ENCODE measurements at places on chromosomes 5 and 9. TPM values are rescaled to one million over a fixed set of nuclear protein-coding genes. Genes with fewer than 3 reads are reported as not detected.
A peak's percentile ranks its signal among the peaks of the same experiment; 100 is the strongest.

DNA sequence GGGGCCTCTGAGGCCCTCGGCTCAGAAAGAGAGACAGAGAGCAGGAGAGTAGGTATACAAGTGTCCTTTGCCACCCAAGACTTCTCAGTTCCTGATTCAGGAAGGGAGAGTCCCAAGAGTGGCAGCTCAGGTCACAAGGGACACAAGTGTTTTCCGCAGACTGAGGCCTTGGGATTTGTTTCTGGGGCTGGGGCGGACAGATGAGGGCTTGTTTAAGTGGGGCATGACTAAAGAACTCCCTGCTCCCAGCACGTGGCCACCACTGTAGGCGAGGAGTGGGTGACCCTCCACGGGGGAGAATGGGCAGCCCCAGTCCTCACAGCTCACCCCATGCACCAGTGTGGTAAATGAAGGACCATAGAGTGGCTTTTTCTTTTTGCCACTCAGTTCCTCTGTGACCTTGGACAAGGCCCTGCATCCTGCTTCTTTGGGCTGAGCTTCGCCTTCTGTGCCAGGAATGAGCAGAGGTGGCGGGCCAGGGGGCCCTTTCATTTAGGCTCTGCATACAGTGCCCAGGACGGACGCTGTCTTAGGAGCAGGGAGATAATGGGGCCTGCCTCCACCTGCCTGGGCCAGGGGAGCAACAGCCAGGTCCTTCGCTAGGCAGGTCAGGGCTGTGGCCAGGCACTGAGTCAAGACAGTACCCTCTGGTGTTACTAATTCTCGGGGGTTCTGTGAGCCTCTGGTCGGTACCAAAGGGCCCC, 50.8 kb downstream of the AMBP start:
- H3K27me3 ChIP-seq = no peaks in the 10 kb centered on the region
- no peak for DNase-seq
- no peaks in the 10 kb centered on the region for H3K36me3 ChIP-seq
- H3K4me3 ChIP-seq = no peak overlapping the region

Gene FOXD4L5
- total RNA-seq = 0.59 TPM

DNA sequence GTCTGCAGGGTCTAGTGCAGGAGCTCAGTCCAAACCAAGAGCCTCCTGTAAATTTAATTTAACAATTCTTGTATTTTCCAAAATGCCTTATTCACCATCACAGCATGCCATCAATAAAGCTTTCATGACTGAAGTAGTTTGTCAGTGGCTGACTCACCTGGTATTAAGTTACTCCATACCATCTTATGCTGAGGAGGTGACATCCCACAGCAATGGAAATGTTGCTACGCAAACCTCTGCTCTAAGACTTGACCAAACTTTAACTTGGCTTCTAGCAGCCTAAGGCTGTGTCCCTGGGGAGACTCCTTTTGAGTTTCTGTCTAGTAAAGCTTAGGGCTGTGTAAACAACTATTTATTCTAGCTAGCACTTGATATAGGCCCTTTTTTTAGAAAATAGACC, 1231.3 kb upstream of the CDH18 start:
- H3K4me3 ChIP-seq = no peak overlapping the region
- H3K36me3 ChIP-seq = no peaks in the 10 kb centered on the region
- H3K27ac ChIP-seq = no peak overlapping the region

- no peaks in the 10 kb centered on the region for H3K4me1 ChIP-seq
- no peaks in the 10 kb centered on the region for H3K27me3 ChIP-seq
- H3K27ac ChIP-seq = no peak overlapping the region
- H3K4me3 ChIP-seq = no peak overlapping the region
- peak; percentile 60 for DNase-seq
Observed at GRCh38 chr5:41856644-41857491, 13.4 kb downstream of the OXCT1 start.

DNA sequence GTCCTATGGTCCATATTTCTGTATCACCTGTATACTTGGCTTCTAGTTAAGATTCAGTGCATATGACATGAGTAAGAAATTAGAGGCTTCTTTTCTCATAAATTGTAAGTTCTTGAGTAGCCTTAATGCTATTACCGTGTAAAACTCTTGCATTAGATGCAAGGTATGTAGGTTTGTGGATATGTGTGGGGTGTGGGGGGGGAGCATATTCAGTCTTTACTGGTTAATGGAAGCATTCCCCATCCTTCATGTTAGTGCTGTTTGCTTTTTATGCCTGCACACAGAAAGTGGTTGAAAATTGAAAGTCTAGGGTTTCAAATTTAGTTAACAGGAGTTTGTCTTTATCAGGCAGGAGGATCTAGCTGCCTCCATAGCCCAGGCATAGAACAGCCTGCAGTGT, 16.1 kb downstream of the RAI14 start:
- no peak overlapping the region for H3K27ac ChIP-seq
- peaks cover 7% of the 10 kb centered on the region for H3K36me3 ChIP-seq
- H3K4me3 ChIP-seq = no peak overlapping the region
- H3K27me3 ChIP-seq = no peaks in the 10 kb centered on the region

GRCh38 chr9:129972816-129973215, 70.2 kb downstream of the FNBP1 start:
- no peaks in the 10 kb centered on the region for H3K4me1 ChIP-seq
- no peaks in the 10 kb centered on the region for H3K36me3 ChIP-seq
- no peak overlapping the region for H3K27ac ChIP-seq
- H3K4me3 ChIP-seq = no peak overlapping the region

Gene SPINK6
- total RNA-seq = not detected

Gene PPP3R2
- not detected for total RNA-seq

DNA sequence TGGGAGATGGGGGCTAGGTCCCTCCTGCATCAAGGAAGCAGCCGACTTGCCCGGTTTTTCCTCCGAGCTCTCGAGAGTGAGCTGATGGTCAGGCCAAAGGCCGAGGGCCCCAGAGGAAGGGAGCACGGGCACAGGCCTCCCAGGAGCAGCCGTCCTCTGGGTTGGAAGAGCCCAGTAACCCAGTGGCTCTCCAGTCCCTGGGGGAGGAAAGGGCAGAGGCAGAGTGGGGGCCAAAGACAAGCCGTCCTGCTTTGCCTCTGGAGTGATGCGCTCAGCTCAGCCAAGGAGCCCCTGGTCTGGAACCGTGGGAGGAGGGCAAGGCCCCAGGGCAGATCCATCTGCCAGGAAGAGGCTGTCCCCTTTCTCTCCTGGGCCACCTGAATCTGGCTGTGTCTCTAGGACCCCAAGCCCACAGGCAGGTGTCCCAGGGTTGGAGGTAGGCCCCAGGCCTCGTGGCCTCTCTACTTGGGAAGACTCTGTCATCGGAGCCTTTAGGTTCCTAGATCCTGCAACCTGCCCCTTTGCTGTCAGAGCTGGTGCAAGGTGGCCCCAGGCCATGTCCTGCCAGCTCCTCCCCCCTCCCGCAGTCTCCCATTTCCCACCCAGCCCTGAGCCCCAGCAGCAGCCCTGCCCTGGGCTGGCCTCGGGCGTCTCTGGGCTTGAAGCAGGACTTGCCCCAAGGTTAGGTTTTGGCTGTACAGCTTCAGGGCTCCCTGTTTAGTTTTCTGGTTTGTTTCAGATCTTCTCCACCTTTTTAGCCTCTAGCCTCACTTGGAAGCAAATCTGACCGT, 224.1 kb downstream of the CACNA1B start:
- DNase-seq = no peak
- H3K27me3 ChIP-seq = peaks cover 43% of the 10 kb centered on the region
- no peak overlapping the region for H3K4me3 ChIP-seq
- H3K4me1 ChIP-seq = no peaks in the 10 kb centered on the region
